ENCODE measurements at places on chromosomes 1 and 21. TPM values are rescaled to one million over a fixed set of nuclear protein-coding genes. Genes with fewer than 3 reads are reported as not detected.

- no peaks in the 10 kb centered on the region for H3K27me3 ChIP-seq
- no peaks in the 10 kb centered on the region for H3K4me1 ChIP-seq
- no peaks in the 10 kb centered on the region for H3K36me3 ChIP-seq
- DNase-seq, result no peak
- no peak overlapping the region for H3K4me3 ChIP-seq
These were observed 40.5 kb downstream of the EPHB2 start for GRCh38 chr1:22751124-22751531.

DNA sequence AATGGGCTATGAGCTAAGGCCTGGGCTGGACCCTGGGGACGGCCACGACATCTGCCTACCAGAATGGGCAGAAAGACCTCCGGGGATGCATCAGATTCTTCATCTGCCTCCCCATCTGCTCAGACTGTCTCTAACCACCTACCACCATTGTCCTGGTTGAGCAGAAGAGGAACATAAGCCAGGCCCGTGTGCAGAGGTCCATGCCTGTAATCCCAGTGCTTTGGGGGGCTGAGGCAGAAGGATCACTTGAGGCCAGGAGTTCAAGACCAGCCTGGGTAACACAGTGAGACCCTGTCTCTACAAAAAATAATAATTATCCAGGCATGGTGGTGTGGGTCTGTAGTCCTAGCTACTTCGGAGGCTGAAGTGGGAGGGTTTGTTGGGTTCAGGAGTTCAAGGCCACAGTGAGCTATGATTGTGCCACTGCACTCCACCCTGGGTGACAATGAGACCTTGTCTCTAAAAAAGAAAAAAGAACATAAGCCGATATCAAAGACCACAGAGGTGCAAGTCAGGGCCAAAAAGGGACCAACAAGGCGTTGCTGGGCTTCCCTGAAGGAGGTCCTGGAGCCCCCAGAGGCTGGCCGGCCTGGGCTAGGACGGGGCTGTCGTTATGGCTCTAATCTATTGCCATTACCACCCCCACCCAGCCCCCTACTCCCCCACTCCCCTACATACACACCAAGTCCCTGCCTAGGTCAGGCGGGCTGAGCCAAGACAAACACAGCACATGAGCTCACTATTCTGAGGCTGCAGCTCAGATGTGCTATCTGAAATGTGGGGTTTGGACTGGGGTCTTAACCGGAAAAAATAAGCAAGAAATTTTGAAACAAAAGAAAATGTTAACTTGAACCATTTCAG is 239.2 kb upstream of the RAB4A start:
- no peak for DNase-seq
- no peaks in the 10 kb centered on the region for H3K36me3 ChIP-seq
- H3K4me1 ChIP-seq, result peaks cover 66% of the 10 kb centered on the region
- no peaks in the 10 kb centered on the region for H3K27me3 ChIP-seq

GRCh38 chr21:19171585-19171984 is 768.0 kb upstream of the TMPRSS15 start:
- no peaks in the 10 kb centered on the region for H3K4me1 ChIP-seq
- H3K27me3 ChIP-seq, result no peaks in the 10 kb centered on the region
- H3K4me3 ChIP-seq, result no peak overlapping the region
- H3K36me3 ChIP-seq, result no peaks in the 10 kb centered on the region
- no peak for DNase-seq

DNA sequence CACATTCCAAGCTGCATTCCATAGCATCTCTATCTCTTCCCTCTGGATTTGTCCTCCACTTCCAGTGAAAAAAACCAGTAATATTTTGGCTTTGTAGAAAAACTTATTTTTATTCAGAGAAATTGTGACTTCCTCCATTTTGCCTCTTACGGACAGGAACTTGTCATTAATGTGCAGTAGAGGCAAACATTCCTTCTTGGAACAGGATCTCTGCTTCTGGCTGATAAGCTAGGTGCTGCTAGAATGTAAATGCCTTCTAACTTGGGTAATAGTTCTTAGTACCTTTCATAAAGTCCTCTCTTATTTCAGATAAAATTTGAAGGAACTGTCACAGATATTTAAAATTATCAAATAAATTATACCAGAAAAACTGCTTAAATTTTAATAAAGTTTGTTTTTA is 707.8 kb downstream of the USP25 start:
- H3K36me3 ChIP-seq, result no peaks in the 10 kb centered on the region
- no peaks in the 10 kb centered on the region for H3K4me1 ChIP-seq
- no peak overlapping the region for H3K4me3 ChIP-seq
- H3K27me3 ChIP-seq, result no peaks in the 10 kb centered on the region
- H3K27ac ChIP-seq, result no peak overlapping the region

DNA sequence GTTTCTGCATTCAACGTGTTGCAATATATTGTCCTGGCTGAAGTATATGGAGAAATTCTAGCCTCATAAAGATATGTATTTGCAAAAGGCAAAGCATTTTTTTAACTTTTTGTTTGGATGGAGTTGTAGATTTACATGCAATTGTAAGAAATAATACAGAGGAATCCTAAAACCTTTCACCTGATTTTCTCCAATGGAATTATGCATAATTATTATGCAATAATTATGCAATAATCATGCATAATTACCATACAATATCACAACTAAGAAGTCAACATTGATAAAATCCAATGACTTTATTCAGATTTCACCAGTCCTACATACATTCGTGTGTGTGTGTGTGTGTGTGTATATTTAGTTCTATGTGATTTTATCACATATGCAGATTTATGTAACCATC is 7.5 kb upstream of the MAP3K21 start:
- no peak overlapping the region for H3K4me3 ChIP-seq
- H3K27me3 ChIP-seq, result peaks cover 4% of the 10 kb centered on the region
- no peak for DNase-seq
- H3K36me3 ChIP-seq, result no peaks in the 10 kb centered on the region
- no peak overlapping the region for H3K27ac ChIP-seq
- H3K4me1 ChIP-seq, result no peaks in the 10 kb centered on the region

DNA sequence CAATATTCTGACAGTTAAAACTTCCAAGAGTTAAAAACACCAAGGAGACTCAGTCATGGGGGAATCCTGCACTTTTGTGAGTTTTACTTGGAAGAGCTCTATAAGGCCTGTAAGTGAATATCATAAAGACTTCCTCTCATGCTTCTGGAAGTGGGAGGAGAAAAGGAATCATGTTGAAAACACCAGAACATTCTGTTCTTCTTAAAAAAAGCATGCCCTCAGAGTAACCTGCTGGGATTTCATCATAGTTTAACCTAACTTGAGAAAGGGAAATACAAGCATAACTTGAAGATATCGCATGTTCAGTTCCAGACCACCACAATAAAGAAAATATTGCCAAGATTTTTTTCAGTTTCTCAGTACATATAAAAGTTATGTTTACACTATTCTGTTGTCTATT is 51.9 kb downstream of the COL11A1 start:
- H3K4me1 ChIP-seq, result no peaks in the 10 kb centered on the region
- H3K36me3 ChIP-seq, result no peaks in the 10 kb centered on the region
- no peak for DNase-seq

DNA sequence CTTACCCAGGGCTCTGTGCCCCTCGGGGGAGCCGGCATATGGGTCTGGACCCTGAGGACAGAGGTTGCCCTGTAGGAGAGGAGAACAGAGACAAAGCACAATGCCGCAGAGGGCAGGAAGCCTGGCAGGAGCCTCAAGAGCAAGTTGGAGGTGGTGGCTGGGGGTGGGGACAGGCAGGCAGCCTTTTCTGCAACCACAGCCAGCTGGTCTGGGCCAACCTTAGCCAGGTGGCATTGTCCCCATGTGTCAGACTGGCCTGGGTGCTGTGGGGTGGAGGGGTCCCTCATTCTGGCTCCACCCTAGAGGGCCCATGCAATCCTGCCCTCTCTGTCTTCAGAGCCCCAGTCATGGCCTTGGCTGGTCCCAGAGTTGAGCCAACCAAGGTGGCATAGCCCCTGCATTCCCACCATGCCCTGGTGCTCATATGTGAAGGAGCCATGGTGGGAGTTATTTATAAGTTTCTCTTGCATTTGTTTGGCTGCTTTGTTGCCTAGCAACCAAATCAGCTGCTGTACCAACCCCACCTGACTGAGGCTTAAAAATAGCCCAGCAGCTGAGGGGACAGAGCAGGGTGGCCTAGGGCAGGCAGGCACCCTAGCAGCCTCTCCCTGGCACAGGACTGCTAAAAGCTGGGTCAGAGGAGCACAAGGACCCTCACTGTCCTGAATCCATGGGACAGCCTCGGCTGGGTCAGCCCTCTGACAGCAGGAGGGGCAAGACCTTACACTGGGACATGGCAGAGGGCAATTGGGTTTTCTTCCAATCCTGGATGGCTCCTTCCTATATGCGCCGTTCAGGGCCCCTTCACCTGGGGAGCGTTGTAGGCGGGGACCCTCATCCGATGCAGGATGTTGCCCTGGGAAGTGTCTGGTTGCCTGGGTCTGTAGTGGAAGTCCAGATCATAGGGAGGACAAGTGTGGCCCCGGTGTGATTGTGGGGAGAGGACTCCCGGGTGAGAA is 19.5 kb downstream of the MAP7D1 start:
- H3K4me3 ChIP-seq, result no peak overlapping the region
- H3K27me3 ChIP-seq, result no peaks in the 10 kb centered on the region
- peaks cover 91% of the 10 kb centered on the region for H3K36me3 ChIP-seq
- H3K4me1 ChIP-seq, result peaks cover 8% of the 10 kb centered on the region

DNA sequence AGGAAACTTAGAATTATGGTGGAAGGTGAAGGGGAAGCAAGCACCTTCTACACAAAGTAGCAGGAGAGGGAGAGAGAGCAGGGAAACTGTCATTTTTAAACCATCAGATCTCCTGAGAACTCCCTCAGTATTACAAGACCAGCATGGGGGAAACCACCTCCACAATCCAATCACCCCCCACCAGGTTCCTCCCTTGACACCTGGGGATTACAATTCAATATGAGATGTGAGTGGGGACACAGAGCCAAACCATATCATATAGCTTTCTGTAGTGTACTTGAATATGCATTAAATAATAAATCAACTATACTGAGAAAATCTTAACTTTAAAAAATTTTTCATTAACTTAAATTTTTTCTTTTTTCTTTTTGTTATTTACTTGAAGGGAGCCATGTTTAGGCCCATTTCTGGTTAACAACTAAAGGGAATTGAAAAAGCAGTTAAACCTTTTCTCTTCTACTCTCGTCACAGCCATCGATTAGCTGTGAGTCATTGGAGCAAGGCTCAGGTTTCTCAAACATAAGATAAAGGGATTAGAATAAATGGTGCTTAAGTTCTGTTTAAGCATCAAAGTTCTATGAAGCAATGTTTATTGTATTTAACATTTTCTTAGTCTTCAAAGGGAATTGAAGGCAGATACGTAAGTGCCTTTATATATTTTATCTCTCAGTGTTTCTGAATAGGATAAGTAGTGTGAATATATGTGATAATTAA is 72.2 kb upstream of the DPT start:
- H3K27ac ChIP-seq, result no peak overlapping the region
- DNase-seq, result no peak
- peaks cover 4% of the 10 kb centered on the region for H3K4me1 ChIP-seq
- H3K4me3 ChIP-seq, result no peak overlapping the region

DNA sequence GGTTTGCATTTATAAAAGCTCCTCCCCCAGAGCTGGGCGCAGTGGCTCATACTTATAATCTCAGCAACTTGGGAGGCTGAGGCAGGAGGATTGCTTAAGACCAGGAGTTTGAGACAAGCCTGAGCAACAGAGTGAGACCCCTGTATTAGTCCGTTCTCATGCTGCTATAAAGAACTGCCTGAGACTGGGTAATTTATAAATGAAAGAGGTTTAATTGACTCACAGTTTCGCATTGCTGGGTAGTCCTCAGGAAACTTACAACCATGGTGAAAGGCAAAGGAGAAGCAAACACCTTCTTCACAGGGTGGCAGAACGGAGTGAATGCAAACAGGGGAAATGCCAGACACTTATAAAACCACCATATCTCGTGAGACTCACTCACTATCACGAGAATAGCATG is 52.5 kb downstream of the ZNF684 start:
- no peak overlapping the region for H3K4me3 ChIP-seq
- H3K27me3 ChIP-seq, result no peaks in the 10 kb centered on the region
- no peaks in the 10 kb centered on the region for H3K4me1 ChIP-seq
- DNase-seq, result no peak

- H3K27ac ChIP-seq, result peak overlapping the region; percentile 94
- no peak overlapping the region for H3K4me3 ChIP-seq
- DNase-seq, result peak; percentile 82
- H3K4me1 ChIP-seq, result peaks cover 86% of the 10 kb centered on the region
- H3K36me3 ChIP-seq, result no peaks in the 10 kb centered on the region
These were observed 63.9 kb upstream of the EFHD2 start for GRCh38 chr1:15345705-15346345.

GRCh38 chr21:22650226-22650625 is 1652.0 kb downstream of the NCAM2 start:
- DNase-seq, result no peak
- H3K4me3 ChIP-seq, result no peak overlapping the region
- no peak overlapping the region for H3K27ac ChIP-seq
- H3K27me3 ChIP-seq, result no peaks in the 10 kb centered on the region
- H3K4me1 ChIP-seq, result no peaks in the 10 kb centered on the region

- no peak overlapping the region for H3K27ac ChIP-seq
- peaks cover 6% of the 10 kb centered on the region for H3K27me3 ChIP-seq
- peak overlapping the region; percentile 4 for H3K4me3 ChIP-seq
These were observed 339.9 kb downstream of the NTNG1 start for GRCh38 chr1:107480548-107481415.

GRCh38 chr21:39136711-39137110 is 46.5 kb downstream of the PSMG1 start:
- no peaks in the 10 kb centered on the region for H3K36me3 ChIP-seq
- no peaks in the 10 kb centered on the region for H3K27me3 ChIP-seq
- H3K27ac ChIP-seq, result no peak overlapping the region
- no peak overlapping the region for H3K4me3 ChIP-seq

- DNase-seq, result no peak
- no peak overlapping the region for H3K4me3 ChIP-seq
- H3K27ac ChIP-seq, result no peak overlapping the region
- no peaks in the 10 kb centered on the region for H3K27me3 ChIP-seq
These were observed 8.6 kb downstream of the MACO1 start for GRCh38 chr1:25439287-25439686.

- H3K4me3 ChIP-seq, result no peak overlapping the region
- H3K36me3 ChIP-seq, result no peaks in the 10 kb centered on the region
- no peak for DNase-seq
- H3K27me3 ChIP-seq, result no peaks in the 10 kb centered on the region
- no peak overlapping the region for H3K27ac ChIP-seq
These were observed 17.3 kb upstream of the GALNT2 start for GRCh38 chr1:230049731-230050130.

GRCh38 chr1:80509965-80510522 is 1290.7 kb upstream of the ADGRL2 start:
- H3K36me3 ChIP-seq, result no peaks in the 10 kb centered on the region
- no peaks in the 10 kb centered on the region for H3K4me1 ChIP-seq
- no peaks in the 10 kb centered on the region for H3K27me3 ChIP-seq
- no peak overlapping the region for H3K4me3 ChIP-seq
- no peak for DNase-seq

CTSS gene
- total RNA-seq, result 169 TPM

HTR6 gene
- not detected for total RNA-seq

C1orf94 gene
- not detected for total RNA-seq

PTGER3 gene
- 0.72 TPM for total RNA-seq

CELA2A gene
- not detected for total RNA-seq

CRP gene
- total RNA-seq, result not detected

Measured in natural killer cell (primary cell).